Activated CD4-positive, alpha-beta T cell treated with anti-CD3 and anti-CD28 coated beads for 36 hours (primary cell): ENCODE measurements at places on chromosomes 11 and 22. TPM values are rescaled to one million over a fixed set of nuclear protein-coding genes. Genes with fewer than 3 reads are reported as not detected.

- no peaks in the 10 kb centered on the region for H3K4me1 ChIP-seq
- H3K27ac ChIP-seq: no peak overlapping the region
- H3K36me3 ChIP-seq: no peaks in the 10 kb centered on the region
- no peak overlapping the region for H3K4me3 ChIP-seq
- DNase-seq: no peak
Observed at GRCh38 chr11:32386770-32387377, 48.5 kb downstream of the WT1 start.

DNA sequence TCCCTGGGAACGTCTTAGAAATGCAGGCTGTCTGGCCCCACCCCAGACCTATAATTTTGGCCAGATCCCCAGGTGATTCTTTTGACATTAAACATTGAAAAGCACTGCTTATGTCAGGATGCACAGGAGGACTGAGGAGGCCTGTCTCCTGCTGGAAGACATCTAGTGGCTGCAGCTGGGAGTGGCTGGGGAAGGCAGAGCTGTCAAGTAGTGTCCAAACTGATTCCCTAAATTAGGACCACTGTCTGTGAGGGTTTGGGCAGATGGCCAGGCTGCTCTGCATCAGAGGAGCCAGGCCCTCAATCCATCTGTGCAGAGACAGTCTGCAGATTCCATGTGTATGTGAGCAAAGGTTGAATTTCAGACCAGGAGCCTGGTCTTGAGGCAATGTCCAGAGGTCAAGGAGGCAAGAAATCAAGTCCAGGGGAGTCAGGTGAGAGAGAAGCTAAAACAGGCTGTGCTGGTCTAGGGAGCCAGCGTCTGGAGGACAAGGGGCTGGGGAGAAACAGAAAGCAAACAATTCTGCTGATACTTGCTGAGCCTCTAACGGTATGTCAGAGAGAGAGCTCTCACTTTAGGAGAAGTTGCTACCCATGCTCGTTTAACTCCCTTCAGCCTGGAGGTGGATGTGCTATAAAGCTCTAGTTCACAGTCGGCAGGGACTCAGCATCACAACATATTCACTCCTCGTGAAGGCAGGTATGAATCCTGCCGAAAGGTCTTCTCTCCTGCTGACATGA lies 15.3 kb upstream of the SYTL2 start:
- H3K4me1 ChIP-seq: peaks cover 65% of the 10 kb centered on the region
- peak overlapping the region; percentile 11 for H3K27ac ChIP-seq
- peak; percentile 48 for DNase-seq
- H3K4me3 ChIP-seq: no peak overlapping the region
- no peaks in the 10 kb centered on the region for H3K36me3 ChIP-seq

GRCh38 chr11:75040167-75040770 lies 51.5 kb downstream of the NEU3 start:
- H3K27ac ChIP-seq: no peak overlapping the region
- H3K4me3 ChIP-seq: no peak overlapping the region

- H3K27me3 ChIP-seq: peaks cover 6% of the 10 kb centered on the region
- no peak overlapping the region for H3K4me3 ChIP-seq
- no peaks in the 10 kb centered on the region for H3K4me1 ChIP-seq
- no peak overlapping the region for H3K27ac ChIP-seq
Observed at GRCh38 chr11:64665411-64665821, 57.6 kb downstream of the NRXN2 start.

- no peaks in the 10 kb centered on the region for H3K27me3 ChIP-seq
- peak overlapping the region; percentile 84 for H3K4me3 ChIP-seq
- peaks cover 66% of the 10 kb centered on the region for H3K4me1 ChIP-seq
- peaks cover 9% of the 10 kb centered on the region for H3K36me3 ChIP-seq
- peak overlapping the region; percentile 32 for H3K27ac ChIP-seq
Observed at GRCh38 chr11:78190871-78191538, 2.3 kb downstream of the USP35 start.

GRCh38 chr11:131896978-131897615 lies 526.7 kb downstream of the NTM start:
- no peaks in the 10 kb centered on the region for H3K4me1 ChIP-seq
- no peak overlapping the region for H3K27ac ChIP-seq
- H3K36me3 ChIP-seq: no peaks in the 10 kb centered on the region
- no peaks in the 10 kb centered on the region for H3K27me3 ChIP-seq
- DNase-seq: no peak
- H3K4me3 ChIP-seq: no peak overlapping the region

DNA sequence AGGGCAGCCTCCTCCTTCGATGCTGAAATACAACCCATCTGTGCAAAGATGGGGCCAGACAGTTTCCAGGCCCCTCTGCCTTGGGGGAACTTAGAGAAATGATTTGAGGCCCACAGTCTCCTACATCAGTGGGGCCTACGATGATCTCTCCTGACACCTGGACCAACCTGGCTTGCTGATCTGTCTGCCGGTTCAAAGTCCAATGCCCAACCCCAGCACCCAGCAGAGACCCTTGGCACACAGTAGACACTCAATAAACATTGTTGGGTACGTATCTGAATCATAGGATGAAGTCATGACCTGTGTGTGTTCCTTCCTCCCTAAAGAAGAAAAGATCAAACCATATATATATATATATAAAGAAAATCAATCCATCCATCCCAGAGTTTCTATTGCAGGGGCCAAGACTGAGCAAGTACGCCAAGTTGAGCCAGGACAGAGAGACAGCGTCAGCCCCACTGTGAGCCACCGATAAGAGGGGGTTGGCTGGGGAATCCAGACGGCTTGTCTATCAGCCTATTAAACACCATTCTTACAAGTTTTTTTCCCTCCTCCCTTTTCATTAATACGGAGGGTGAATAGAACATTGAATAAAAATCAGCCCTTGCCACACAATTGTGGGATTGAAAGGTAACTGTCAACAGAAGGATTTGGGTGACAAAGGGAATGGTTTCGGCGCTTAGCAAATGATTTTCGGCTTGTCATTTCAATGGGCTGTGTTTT lies 244.1 kb downstream of the MN1 start:
- H3K36me3 ChIP-seq: no peaks in the 10 kb centered on the region
- DNase-seq: no peak
- H3K27me3 ChIP-seq: peaks cover under 1% of the 10 kb centered on the region
- H3K4me1 ChIP-seq: no peaks in the 10 kb centered on the region

- H3K36me3 ChIP-seq: no peaks in the 10 kb centered on the region
- H3K27ac ChIP-seq: no peak overlapping the region
- H3K4me1 ChIP-seq: peaks cover 38% of the 10 kb centered on the region
- no peak for DNase-seq
Observed at GRCh38 chr22:46579751-46580449, 40.3 kb upstream of the GRAMD4 start.

DNA sequence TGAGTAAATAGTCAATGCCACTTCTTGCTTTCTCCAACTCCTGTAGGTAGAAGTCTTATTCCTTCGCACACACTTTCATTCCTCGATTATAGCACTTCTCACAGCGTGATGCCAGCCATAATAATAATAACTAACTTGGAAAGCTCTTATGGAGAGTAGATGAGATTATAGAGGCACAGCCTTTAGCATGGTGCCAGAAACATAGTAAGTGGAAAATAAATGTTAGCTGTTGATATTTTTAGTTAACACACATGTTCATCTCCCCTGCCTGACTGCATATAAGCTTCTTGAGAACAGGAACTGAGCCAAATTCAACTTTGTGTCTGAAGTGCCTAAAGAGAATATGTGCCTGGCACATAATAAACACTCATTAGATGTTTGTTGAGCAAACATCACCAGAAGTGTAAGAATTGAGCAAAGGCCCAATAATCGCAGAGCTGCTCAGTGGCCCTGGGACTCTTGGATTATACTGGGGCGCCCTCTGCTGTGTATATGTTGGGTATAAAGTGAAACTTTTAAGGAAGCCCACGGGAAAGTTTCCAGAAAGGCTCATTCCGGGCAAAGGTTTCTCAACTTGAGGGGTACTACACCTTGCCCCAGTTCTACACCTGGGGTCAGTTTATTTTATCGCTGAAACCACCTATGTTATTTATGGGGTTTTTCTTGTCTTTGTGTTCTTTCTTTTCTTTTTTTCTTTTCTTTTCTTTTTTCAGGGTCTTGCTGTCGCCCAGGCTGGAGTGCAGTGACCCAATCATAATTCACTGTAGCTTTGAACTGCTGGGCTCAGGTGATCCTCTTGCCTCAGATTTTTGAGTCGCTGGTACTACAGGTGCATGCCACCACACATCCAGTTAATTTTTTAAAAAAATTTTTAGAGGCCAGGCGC lies 22.3 kb downstream of the SLN start:
- H3K27me3 ChIP-seq: peaks cover 6% of the 10 kb centered on the region
- H3K4me3 ChIP-seq: no peak overlapping the region
- no peaks in the 10 kb centered on the region for H3K4me1 ChIP-seq

- DNase-seq: no peak
- H3K27me3 ChIP-seq: peaks cover 7% of the 10 kb centered on the region
- H3K4me3 ChIP-seq: no peak overlapping the region
- H3K36me3 ChIP-seq: no peaks in the 10 kb centered on the region
- H3K27ac ChIP-seq: no peak overlapping the region
Observed at GRCh38 chr22:50162391-50162956, 8.1 kb upstream of the PANX2 start.

DNA sequence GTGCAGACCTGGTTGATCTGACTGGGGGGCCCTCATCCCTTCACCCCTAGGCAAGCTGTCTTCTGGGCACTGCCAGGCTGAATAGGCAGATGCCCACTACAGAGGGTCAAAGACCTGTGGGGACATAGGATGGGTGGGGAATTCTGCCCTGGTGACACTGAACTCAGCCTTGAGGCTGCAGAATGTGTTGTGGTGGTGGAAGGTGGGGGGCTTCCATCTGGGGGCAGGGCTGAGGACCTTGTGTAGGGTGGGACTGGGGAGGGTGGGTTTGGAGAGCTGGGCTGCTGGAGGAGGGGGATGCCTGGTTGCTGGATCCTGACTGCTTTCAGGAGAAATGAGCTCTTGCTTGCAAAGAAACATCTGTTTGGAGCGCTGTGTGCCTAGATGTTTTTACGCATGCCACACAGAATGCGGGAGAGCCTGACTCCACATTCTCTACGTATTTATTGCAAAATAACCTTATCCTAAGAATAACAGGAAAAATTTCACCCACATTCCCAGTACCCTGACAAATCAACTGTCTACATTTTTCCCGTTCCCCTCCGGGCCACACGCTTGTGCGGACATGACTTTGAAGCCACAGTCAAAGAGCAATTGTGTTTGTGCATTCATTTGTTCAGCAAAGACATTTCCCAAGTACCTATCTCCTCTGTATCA lies 18.3 kb downstream of the SMIM38 start:
- H3K4me1 ChIP-seq: no peaks in the 10 kb centered on the region
- no peak overlapping the region for H3K4me3 ChIP-seq
- no peak overlapping the region for H3K27ac ChIP-seq
- no peaks in the 10 kb centered on the region for H3K27me3 ChIP-seq

DNA sequence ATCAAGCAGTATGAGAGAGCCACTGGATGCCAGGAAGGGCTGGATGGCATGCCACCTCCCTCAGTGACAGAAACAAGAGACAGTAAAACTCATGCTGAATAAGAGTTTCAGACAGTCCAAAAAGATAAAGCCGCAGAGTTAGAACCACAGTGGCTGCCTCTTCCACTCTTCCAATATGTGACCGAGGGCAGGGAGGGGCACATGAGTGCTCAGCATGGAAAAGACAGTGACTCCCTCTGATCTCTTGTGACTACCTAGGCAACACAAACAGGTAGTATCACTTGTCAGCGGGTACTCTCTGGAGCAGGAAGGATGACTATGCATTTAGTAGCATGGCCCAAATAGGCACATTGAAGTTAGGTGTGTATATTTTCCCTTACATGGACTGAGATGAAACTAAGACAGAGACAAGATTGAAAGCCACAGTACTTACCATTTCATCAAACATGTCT lies 295.4 kb downstream of the CADM1 start:
- no peak overlapping the region for H3K4me3 ChIP-seq
- no peaks in the 10 kb centered on the region for H3K4me1 ChIP-seq
- H3K27me3 ChIP-seq: no peaks in the 10 kb centered on the region
- H3K36me3 ChIP-seq: no peaks in the 10 kb centered on the region
- no peak for DNase-seq

DNA sequence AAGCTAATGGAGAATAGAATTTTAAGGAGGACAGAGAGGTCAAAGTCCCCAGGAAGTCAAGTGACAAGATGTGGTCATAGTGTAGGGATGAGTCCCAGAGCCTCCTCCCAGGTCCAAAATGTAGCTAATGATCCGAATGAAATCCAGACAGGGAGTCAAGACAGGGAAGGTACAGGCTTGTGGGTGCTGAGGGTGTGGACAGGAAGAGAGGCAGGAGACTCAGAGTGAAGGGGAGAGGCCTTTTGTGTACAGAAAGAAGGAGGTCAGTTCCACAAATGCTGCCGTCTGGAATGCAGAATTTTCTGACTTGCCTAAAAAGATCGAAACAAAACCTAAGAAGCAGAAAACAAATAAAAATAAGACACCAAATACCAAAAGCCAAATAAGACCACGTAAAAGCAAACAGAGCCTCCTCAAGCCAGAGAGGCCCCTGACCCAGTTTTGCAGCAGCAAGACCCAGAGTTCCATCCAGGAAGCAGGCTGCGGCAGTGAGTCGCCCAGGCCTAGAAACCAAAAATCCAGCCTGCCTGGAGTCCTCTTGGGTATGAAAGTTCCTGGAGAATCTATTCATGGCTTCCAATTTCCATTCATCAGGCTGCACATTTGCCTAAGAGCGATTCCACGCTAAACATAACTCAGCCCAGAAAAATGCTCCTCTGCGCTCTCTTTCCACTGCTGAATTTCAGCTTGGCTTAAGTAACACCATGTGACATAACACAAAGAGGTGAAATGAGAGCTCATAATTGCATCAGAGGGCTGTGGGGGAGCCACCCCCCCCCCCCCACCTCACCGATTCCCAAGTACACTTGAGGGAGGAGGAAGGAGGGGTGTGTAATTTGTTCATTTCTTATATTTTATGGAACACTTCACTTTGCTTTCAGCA lies 71.2 kb downstream of the KIRREL3 start:
- H3K4me1 ChIP-seq: no peaks in the 10 kb centered on the region
- H3K27ac ChIP-seq: no peak overlapping the region
- DNase-seq: no peak
- H3K36me3 ChIP-seq: no peaks in the 10 kb centered on the region
- peaks cover 20% of the 10 kb centered on the region for H3K27me3 ChIP-seq
- H3K4me3 ChIP-seq: no peak overlapping the region

- H3K4me3 ChIP-seq: no peak overlapping the region
- no peak overlapping the region for H3K27ac ChIP-seq
- no peak for DNase-seq
- H3K36me3 ChIP-seq: no peaks in the 10 kb centered on the region
- H3K4me1 ChIP-seq: no peaks in the 10 kb centered on the region
Observed at GRCh38 chr11:107705027-107705426, 6.8 kb downstream of the SLN start.

DNA sequence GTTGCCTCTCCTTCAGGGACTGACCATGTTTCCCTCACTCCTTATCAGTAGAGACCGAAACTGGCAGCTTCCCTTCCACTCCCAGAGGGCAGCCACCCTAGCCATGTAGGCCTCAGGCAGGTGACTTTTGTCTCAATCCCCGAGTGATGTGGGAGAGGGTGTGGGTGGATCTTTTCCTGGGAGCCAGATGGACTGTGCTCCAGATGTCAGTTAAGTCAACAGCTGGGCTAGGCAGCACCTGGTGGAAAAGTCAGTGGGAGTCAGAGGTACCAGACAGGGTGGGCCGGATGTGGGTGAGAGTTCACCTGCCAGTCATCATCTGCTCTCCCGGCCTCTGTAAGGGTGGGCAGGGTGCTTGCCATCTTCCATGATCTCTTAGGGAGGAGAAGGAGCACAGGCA lies 1.9 kb downstream of the BANF1 start:
- H3K4me3 ChIP-seq: peak overlapping the region; percentile 55
- H3K36me3 ChIP-seq: peaks cover 42% of the 10 kb centered on the region
- DNase-seq: no peak
- H3K27me3 ChIP-seq: no peaks in the 10 kb centered on the region
- H3K27ac ChIP-seq: peak overlapping the region; percentile 60

The CCND1 gene
- 0.50 TPM for total RNA-seq

The TRIM51 gene
- total RNA-seq: not detected

The WNT11 gene
- total RNA-seq: not detected

The IRAG1 gene
- total RNA-seq: not detected
